Fibroblast of lung (primary cell): ENCODE measurements at places on chromosomes 4 and X. TPM values are rescaled to one million over a fixed set of nuclear protein-coding genes. Genes with fewer than 3 reads are reported as not detected.

Gene HPF1
- 14.0 and 19.3 TPM in 2 replicates for total RNA-seq

Gene CFAP299
- 2.3 and 16.2 TPM in 2 replicates for total RNA-seq

Gene IBSP
- total RNA-seq = not detected in 2 replicates

Gene COL4A6
- 3.5 and 7.2 TPM in 2 replicates for total RNA-seq

Gene ZXDB
- total RNA-seq = 5.1 and 8.9 TPM in 2 replicates

GRCh38 chr4:171266671-171267070 lies 546.5 kb upstream of the GALNTL6 start:
- no peaks in the 10 kb centered on the region for H3K27me3 ChIP-seq
- H3K4me1 ChIP-seq = no peaks in the 10 kb centered on the region
- no peak overlapping the region for H3K4me3 ChIP-seq

- H3K4me1 ChIP-seq = no peaks in the 10 kb centered on the region
- peak overlapping the region; percentile 93 for H3K4me3 ChIP-seq
- peak; percentile 41 for DNase-seq
- H3K36me3 ChIP-seq = no peaks in the 10 kb centered on the region
- H3K27ac ChIP-seq = no peak overlapping the region
Observed at GRCh38 chr4:74366367-74366911, 1.5 kb downstream of the EREG start.

- H3K36me3 ChIP-seq = no peaks in the 10 kb centered on the region
- no peak overlapping the region for H3K27ac ChIP-seq
- H3K4me1 ChIP-seq = no peaks in the 10 kb centered on the region
- no peak overlapping the region for H3K4me3 ChIP-seq
- no peaks in the 10 kb centered on the region for H3K27me3 ChIP-seq
- DNase-seq = peak; percentile 39
Observed at GRCh38 chr4:152209772-152210493, 326.0 kb downstream of the FBXW7 start.

- no peaks in the 10 kb centered on the region for H3K36me3 ChIP-seq
- DNase-seq = no peak
- H3K4me1 ChIP-seq = peaks cover 23% of the 10 kb centered on the region
- no peaks in the 10 kb centered on the region for H3K27me3 ChIP-seq
Observed at GRCh38 chr4:57070461-57070860, 39.7 kb downstream of the IGFBP7 start.

DNA sequence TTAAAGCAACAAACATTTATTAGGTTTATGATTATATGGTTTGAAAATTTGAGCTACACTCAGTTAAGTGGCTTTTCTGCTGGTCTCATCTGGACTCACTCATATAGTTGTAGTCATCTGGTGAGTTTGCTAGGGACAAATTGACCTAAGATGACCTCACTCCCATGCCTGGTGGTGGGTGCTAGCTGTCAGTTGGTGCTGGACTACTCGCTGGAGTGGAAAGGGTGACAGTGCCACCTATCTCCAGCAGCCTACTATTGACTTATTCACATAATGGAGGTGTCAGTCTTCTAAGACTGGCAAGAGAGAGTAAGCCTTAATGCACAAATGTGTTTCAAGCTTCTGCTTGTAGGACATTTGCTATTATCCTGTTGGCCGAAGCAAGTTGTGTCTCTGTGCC lies 88.2 kb downstream of the TASL start:
- no peaks in the 10 kb centered on the region for H3K36me3 ChIP-seq
- no peak overlapping the region for H3K4me3 ChIP-seq
- DNase-seq = no peak
- H3K4me1 ChIP-seq = no peaks in the 10 kb centered on the region
- no peaks in the 10 kb centered on the region for H3K27me3 ChIP-seq

GRCh38 chr4:109157696-109158095 lies 144.8 kb downstream of the COL25A1 start:
- no peaks in the 10 kb centered on the region for H3K4me1 ChIP-seq
- no peak overlapping the region for H3K4me3 ChIP-seq
- H3K36me3 ChIP-seq = no peaks in the 10 kb centered on the region
- no peak for DNase-seq

DNA sequence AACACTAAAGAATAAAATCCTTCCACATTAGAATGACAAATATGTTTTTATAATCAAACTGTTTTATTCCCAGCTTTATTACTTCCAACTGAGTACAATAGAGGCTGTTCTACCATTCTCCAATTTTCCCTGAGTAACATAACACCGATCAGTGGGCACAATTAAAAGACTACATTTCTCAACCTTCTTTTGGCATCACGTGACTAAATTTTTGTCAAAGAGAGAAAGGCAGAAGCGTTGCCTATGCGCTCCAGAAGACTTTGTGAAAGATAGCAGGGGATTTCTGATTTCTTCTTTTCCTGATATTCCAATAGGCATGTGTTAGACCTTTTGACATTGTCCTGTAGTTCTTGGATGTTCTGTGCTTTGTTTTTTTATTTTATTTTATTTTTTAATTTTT lies 1705.6 kb upstream of the PCDH7 start:
- H3K36me3 ChIP-seq = no peaks in the 10 kb centered on the region
- DNase-seq = no peak
- no peak overlapping the region for H3K27ac ChIP-seq
- H3K27me3 ChIP-seq = no peaks in the 10 kb centered on the region

DNA sequence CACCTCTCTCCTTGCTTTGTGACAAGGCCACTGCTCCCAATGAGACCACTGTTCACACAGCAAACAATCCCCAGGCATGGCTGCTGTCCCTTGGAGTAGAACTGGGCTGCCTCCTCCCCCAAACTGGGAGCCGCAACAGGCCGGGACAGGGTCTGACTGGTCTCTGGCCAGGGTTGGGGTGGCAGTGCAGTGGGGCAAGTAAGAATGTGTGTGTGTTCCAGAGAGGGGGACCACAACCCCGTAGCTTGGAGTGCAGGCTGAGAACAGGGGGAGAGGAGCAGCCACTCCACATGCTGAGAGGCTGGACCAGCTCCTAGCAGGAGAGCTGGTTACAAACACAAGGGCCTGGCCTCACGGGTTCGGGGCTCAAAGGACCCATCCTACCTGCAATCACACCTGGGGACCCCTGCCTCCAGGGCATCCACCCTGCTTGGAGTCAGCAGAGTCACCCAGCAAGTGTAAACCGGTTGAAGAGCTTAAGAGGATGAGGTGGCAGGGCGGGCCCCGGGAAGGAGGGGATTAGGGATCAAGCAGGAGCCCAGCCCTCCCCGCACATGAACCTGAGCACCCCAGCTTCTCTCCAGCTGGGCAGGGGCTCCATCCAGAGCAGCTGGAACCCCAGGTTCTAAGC lies 3.8 kb upstream of the ZNF185 start:
- H3K4me1 ChIP-seq = peaks cover 2% of the 10 kb centered on the region
- H3K27ac ChIP-seq = no peak overlapping the region
- no peaks in the 10 kb centered on the region for H3K36me3 ChIP-seq

DNA sequence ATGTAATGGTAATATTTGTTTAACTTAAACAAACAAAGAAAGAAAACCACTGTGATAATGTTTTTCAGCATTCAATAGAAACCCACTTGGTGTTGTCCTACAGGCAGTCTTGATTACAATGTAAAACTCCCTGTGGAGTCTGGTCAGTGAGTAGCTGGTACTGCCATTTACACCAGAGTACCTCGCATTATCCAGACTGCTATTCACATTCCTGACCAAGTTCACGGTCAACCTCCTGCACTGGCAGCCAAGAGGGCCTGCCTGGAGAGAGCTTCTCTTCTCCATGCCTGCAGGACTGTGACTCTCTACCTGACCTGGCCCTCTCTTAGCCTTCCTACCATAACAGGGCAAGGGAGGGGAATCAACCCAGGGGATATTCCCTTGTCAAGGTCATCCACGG lies 2.9 kb upstream of the LONRF3 start:
- no peak overlapping the region for H3K27ac ChIP-seq
- H3K4me3 ChIP-seq = no peak overlapping the region
- DNase-seq = no peak
- peaks cover 28% of the 10 kb centered on the region for H3K27me3 ChIP-seq
- H3K4me1 ChIP-seq = no peaks in the 10 kb centered on the region

- H3K4me1 ChIP-seq = no peaks in the 10 kb centered on the region
- peaks cover 36% of the 10 kb centered on the region for H3K27me3 ChIP-seq
- no peak overlapping the region for H3K27ac ChIP-seq
- no peaks in the 10 kb centered on the region for H3K36me3 ChIP-seq
- no peak for DNase-seq
Observed at GRCh38 chr4:997375-998071, 4.3 kb upstream of the SLC26A1 start.

- no peak overlapping the region for H3K4me3 ChIP-seq
- H3K27ac ChIP-seq = no peak overlapping the region
- no peaks in the 10 kb centered on the region for H3K36me3 ChIP-seq
- no peak for DNase-seq
Observed at GRCh38 chrX:66046612-66047235, 6.8 kb upstream of the VSIG4 start.

GRCh38 chr4:165621983-165622382 lies 243.2 kb downstream of the CPE start:
- DNase-seq = peak; percentile 38
- no peak overlapping the region for H3K4me3 ChIP-seq
- no peaks in the 10 kb centered on the region for H3K27me3 ChIP-seq
- H3K27ac ChIP-seq = no peak overlapping the region
- H3K36me3 ChIP-seq = no peaks in the 10 kb centered on the region
- no peaks in the 10 kb centered on the region for H3K4me1 ChIP-seq
